ENCODE measurements at places on chromosomes 16 and 17.

DNA sequence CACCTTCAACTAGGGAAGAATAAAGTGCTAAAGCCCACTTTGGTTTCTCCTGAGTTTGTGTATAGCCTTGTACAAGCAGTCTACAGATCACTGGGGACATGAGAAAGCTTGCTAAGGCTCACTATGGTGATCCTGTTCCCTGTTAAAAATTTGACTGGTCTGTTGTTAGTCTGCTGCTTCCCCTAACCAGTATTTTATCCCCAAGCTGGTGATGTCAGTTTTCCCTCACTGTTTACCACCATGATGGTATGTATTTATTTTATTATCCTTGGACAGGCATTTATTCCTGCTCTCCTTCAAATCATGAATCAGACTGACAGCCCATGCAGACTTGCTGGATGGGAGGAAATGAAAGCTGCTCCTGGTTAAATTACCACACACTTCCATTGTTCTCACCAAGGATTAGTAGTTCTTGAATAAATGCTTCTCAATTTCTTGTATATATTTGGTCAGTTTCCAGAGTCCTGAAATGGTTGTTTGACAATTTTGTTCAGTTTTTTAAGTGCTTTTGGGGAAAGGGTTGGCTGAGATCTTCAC, 99.6 kb downstream of the CA4 start:
- no peak for DNase-seq

DNA sequence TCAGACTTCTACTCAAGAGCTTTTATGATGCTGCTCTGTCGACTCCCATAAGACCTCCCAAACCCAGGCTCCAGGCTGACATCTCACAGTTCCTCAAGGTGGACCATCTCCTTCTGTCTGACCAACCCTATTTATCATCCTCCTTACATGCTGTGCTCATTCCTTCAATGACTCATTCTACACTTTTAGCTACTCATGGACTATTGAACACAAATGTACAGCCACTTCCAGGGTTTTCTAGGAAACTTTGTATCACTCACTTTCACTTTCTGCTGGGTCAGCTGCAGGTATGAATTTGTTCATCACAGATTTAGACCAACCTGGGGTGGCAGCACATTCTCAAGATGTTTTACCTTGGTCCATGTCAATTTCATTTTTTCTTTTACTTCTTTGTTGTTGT, 162.4 kb upstream of the FAM20A start:
- no peak for DNase-seq

GRCh38 chr16:4691666-4692412, 1.5 kb upstream of the NUDT16L1 start:
- DNase-seq: no peak

GRCh38 chr17:82875407-82875856, 35.6 kb upstream of the ZNF750 start:
- DNase-seq: no peak

DNA sequence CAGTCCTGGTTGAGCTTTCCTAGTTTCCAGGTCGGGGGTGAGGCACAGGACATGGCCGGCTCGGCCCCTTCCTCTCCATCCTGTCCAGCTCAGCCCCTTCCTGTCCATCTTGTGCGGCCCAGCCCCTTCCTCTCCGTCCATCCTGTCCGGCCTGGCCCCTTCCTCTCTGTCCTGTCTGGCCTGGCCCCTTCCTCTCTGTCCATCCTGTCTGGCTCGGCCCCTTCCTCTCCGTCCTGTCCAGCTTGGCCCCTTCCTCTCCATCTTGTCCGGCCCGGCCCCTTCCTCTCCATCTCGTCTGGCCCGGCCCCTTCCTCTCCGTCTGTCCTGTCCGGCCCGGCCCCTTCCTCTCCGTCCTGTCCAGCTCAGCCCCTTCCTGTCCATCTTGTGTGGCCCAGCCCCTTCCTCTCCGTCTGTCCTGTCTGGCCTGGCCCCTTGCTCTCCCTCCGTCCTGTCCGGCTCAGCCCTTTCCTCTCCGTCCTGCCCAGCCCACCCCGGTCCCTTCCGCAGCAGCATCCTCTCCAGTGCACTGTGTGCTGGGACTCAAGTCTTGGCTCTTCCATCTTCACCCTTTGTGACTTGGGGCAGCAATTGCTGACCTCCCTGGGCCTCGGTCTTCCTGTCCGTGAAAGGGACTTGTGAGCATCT, 5.5 kb upstream of the ZNF750 start:
- DNase-seq: no peak

GRCh38 chr17:2420176-2420575, 19.3 kb upstream of the MNT start:
- DNase-seq: no peak

GRCh38 chr17:74512036-74512435, 19.2 kb downstream of the CD300LB start:
- no peak for DNase-seq

- DNase-seq: peak; percentile 67
Observed at GRCh38 chr17:69501591-69502468, 87.3 kb downstream of the MAP2K6 start.

DNA sequence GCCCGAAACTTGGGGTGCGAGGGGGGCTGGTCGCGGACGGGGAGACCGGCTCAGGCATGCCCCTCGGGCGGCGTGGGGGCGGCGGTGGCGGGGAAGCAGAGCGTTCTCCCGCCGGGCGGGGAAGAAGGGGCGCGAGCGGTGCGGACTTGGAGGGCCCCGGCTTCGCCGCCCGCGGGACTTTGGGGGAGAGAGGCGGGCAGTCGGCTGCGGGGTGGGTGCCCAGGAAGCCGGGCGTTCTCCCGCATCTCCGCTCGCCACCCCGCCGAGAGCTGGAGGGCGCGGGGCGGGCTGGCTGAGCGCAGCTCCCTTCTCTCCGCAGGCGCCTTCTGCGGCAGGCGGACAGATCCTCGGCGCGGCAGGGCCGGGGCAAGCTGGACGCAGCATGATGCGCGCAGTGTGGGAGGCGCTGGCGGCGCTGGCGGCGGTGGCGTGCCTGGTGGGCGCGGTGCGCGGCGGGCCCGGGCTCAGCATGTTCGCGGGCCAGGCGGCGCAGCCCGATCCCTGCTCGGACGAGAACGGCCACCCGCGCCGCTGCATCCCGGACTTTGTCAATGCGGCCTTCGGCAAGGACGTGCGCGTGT, 772 bp downstream of the NTN1 start:
- DNase-seq: no peak

DNA sequence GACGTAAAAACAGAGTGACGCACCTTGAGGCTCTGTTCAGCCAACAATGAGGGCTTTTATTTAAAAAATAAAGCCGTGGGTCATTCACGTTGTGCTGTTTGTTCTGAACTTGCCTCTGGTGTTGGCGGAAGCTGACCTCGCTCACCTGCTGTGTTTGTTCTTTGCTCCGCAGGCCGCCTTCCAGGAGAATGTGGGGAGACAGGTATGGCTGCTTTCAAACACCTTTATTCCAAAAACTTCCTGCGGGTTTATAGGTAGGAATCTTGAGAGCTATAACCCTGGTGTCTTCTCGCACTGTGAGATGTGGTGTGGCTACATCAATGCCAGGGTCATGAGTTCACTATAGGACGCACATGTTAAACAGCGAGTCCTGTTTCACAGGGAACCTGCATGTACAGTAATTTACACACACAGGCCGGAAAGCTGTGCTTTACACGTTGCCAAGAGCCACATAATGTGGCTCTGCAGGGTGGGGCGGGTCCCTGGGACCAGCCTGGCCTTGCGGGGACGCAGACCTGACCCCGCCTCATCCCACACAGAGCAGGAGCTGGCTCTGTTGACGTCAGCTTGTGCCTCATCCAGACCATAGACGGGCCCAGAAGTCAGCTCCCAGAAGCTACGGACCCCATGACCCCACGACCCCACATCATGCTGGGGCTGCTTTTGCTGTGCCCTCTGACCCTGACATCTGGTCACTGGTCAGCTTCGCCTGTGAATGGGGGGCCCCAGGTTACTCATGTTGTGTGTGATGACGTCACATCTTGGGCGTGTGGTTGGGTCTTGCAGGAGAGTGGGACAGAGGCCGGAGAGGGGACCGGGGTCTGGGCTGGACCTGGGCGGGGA, 49.9 kb upstream of the ZNF750 start:
- DNase-seq: no peak

DNA sequence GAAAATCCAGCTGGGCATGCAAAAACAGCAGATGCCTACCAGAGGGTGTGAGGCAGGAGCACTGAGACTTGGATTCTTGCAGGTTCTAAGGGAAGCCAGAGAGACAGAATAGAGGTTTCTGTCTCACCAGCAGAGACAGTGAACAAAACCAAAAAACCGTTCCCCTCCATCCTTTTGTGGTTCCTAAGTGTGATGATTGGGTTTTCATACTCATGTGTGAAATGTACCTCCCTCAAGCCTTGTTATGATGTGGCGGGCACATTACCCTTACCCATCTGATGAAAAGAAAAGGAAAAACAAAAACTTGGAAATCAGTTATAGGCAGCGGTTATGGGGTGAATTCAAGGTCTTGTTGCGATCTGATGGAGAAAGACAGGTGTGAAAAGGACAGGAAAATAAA, 172.6 kb upstream of the CDH13 start:
- DNase-seq: no peak

DNA sequence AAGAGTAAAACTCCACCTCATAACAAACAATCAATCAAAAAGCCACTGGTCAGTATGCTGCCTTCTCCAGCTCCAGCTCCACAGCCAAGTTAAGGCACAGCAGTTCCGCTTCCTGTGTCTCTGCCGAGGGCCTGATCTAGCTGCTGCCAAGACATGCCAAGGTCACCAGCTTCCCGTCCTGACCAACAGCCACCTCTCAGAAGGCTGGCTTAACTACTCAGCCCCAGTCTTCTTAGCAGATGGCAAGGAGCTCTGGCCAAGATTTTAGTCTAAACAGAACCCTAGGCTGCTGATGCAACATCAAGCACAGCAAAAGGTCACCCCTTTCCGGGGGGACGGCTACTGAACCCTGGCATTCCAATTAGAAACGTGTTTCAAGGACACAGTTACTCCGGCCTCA, 17.7 kb upstream of the MNT start:
- DNase-seq: no peak

DNA sequence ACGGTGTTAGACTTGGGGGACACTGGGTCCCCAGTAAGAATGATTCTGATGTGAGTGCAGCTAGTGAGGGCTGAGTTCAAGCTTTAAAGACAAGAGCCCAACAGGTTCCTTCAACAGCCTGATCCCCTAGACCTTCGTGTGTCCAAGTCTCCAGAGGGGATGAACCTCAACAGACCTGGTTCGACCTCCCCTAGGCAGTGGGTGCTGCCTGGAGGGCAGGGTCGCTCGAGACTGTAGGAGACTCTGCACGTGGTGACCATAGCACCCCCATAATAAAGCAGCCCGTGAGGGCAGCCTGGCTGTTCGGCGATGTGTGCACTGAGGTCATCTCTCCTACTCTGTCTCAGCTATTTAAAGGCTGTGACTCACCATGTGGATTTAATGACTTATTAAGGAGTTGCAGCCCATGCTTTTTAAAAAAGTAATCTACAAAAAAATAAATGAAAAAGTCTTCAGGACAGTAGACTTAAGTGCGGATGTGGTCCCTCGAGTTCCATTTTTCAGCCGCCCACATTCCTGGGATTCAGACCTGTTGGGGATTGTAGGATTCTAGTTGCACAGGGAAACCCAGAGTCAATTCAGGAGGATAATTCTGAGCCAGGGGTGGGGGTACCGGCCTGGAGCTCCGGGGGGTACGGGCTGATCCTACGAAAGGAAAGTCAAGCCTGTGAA, 23.4 kb upstream of the METRNL start:
- peak; percentile 80 for DNase-seq
